Cardiac ventricle fibroblast (primary cell): ENCODE measurements at places on chromosomes 16 and 17. TPM values are rescaled to one million over a fixed set of nuclear protein-coding genes. Genes with fewer than 3 reads are reported as not detected.

The TNFAIP1 gene
- total RNA-seq: 14.5 and 18.3 TPM in 2 replicates

The TMED6 gene
- not detected in 2 replicates for total RNA-seq

The CDH3 gene
- total RNA-seq: 0.05 TPM in 1 of 2 replicates, not detected in the other

The DNAH2 gene
- 1.2 TPM in 2 replicates for total RNA-seq

The TNFRSF13B gene
- not detected in 2 replicates for total RNA-seq

The TMEM235 gene
- total RNA-seq: not detected in 2 replicates

The PRSS53 gene
- total RNA-seq: 1.2 and 3.2 TPM in 2 replicates

The ACSM2A gene
- total RNA-seq: 0.10 TPM in 1 of 2 replicates, not detected in the other

The CNTNAP1 gene
- total RNA-seq: 15.3 and 15.6 TPM in 2 replicates

The GLP2R gene
- 0.06 and 0.39 TPM in 2 replicates for total RNA-seq

The ZSCAN10 gene
- total RNA-seq: not detected in 2 replicates

The CARD14 gene
- 0.15 TPM in 1 of 2 replicates, not detected in the other for total RNA-seq

The PRR35 gene
- total RNA-seq: not detected in 2 replicates

The FA2H gene
- not detected in 2 replicates for total RNA-seq

The ZNF319 gene
- 5.0 and 5.7 TPM in 2 replicates for total RNA-seq

The B9D1 gene
- 23.1 and 25.5 TPM in 2 replicates for total RNA-seq

The CES4A gene
- total RNA-seq: 2.2 and 4.4 TPM in 2 replicates

The HBA2 gene
- total RNA-seq: 4.3 TPM in 1 of 2 replicates, not detected in the other

The TBC1D26 gene
- not detected in 2 replicates for total RNA-seq

The NDRG4 gene
- total RNA-seq: 4.8 and 6.5 TPM in 2 replicates

The SLC5A11 gene
- total RNA-seq: 1.8 TPM in 1 of 2 replicates, not detected in the other

The ALOX12B gene
- total RNA-seq: not detected in 2 replicates

The OR1A1 gene
- not detected in 2 replicates for total RNA-seq

The G6PC1 gene
- total RNA-seq: not detected in 2 replicates

The PRR15L gene
- total RNA-seq: not detected in 2 replicates

The ABCC1 gene
- 53.6 and 59.9 TPM in 2 replicates for total RNA-seq

The STAT5B gene
- total RNA-seq: 25.6 and 26.3 TPM in 2 replicates

The MNT gene
- total RNA-seq: 8.6 and 12.6 TPM in 2 replicates

The FBXO39 gene
- total RNA-seq: 0.31 and 0.39 TPM in 2 replicates

The DHODH gene
- 2.6 and 4.2 TPM in 2 replicates for total RNA-seq

The ABCA6 gene
- 98.0 and 110 TPM in 2 replicates for total RNA-seq

The HSD17B1 gene
- total RNA-seq: 0.10 and 1.6 TPM in 2 replicates

The ABCC12 gene
- 0.10 and 0.12 TPM in 2 replicates for total RNA-seq

The FMNL1 gene
- total RNA-seq: 7.9 and 8.0 TPM in 2 replicates

The CLEC19A gene
- total RNA-seq: not detected in 2 replicates

The PTX4 gene
- 0.37 TPM in 1 of 2 replicates, not detected in the other for total RNA-seq

The SOST gene
- total RNA-seq: not detected in 2 replicates

The KRT38 gene
- not detected in 2 replicates for total RNA-seq

The PKMYT1 gene
- total RNA-seq: 1.1 and 2.5 TPM in 2 replicates

The MYH3 gene
- total RNA-seq: 0.24 and 4.0 TPM in 2 replicates

The NPIPB2 gene
- total RNA-seq: 1.1 and 7.0 TPM in 2 replicates

The KRTAP3-1 gene
- total RNA-seq: not detected in 2 replicates

The TMEM204 gene
- total RNA-seq: 16.8 and 20.5 TPM in 2 replicates

The PRCD gene
- 5.7 and 6.6 TPM in 2 replicates for total RNA-seq

The CSHL1 gene
- total RNA-seq: not detected in 2 replicates

The LRRC37A gene
- total RNA-seq: 0.39 and 0.56 TPM in 2 replicates
